ENCODE measurements at places on chromosomes 1 and 21.

- no peak for DNase-seq
Measured at GRCh38 chr1:214360525-214361164, 79.7 kb downstream of the SMYD2 start.

GRCh38 chr1:81617308-81617967 is 183.3 kb upstream of the ADGRL2 start:
- no peak for DNase-seq

DNA sequence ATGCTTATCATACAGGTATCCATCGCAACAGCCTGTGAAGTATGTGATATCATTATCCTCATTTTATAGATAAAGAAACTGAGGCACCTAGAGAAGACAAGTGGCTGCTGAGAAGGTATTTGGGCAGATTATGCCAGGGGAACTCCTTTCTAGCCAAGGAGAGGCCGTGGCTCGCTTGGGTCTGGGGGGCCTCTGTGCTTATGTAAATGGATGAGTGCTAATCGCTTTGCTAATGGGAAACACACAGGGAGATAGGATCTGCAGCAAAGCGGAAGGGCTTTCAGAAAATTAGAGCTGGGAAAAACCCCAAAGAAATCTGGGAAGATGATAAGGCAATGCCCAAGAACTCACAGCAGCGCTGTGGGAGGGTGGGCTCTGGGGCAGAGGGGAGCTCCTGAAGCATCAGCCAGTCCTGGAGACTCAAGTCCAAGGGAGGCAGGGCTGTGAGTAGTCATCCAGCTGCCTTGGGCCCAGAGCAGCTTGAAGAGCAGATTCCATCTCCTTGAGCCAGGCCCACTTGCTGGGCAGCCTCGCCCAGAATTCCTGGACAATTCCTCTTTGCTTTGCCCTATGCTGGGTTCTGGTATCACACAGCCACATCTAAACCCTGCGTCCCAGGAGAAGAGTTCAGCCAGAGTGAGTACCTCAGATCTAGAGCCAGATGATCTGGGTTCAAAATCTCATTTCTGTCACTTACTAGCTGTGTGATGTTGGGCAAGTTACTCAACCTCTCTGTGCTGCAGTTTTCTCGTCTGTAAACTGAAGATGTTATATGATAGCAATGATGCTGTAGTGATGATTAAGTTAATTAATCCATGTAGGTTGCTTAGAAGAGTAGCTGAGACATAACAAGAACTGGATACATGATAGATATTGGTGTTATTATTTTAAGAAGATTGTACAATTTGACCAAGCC is 36.7 kb downstream of the FOXD2 start:
- DNase-seq = no peak

DNA sequence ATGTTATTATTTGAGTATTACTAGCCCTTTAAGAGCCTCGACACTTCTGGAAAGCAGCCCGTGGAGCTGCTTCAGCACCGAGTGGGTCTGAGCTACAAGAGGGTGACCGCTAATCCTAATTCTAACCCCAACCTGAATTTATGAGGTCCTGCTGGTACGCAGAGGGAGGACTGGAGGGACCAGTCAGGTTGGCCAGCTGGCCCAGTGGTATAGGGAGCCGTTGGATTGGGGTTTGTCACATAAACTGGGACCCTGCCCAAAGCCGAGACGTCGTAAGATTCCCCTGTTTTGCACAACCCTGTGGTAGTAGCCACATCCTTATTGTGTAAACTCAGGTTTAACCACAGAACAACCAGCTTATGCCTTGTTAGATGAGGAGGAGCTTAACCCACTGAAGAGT is 60.8 kb upstream of the F3 start:
- DNase-seq = no peak

- DNase-seq = no peak
Measured at GRCh38 chr1:53379662-53380002, 51.8 kb upstream of the LRP8 start.

DNA sequence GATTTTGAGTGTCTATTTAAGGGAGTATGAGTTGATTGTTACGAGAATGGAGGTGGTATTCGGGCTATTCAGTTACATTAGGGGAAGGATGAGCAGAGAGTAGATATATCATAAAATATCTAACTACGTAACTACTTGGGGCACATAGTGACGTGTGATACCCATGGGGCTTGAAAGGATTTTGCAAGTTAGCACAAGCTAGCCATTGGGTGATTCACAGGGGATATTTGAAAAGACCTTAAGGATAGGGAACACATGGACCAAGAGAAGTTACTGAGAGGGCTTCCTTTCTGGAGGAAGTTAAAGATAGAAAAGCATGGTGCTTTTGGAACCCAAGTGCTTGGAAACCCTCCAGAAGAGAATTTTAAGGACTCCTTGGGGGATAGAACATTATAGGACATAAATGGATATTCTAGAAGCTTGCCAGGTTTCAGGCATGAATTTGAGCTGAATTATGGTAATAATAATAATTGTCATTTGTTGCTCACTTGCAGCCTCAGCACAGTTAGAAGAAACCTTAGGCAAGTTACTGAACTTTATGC is 5.4 kb downstream of the DISP1 start:
- DNase-seq = no peak

DNA sequence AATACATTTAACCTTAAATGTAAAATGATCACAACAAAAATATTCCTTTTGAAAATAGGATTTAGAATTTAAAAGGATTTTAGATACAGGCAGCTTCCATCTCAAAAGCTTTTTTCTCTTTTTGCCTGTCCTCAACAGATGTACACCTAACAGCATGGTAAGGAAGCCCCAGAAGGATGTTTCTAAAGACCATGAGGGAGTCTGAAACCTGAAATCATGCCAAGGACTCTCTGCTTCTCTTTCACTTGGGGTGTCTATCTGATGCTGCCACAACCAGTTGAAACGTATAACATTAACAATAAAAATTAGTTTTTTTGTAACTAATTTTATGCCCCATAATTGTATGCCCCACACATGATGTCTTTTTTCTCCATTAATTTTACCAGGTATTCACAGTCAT is 5.4 kb upstream of the ZNF281 start:
- no peak for DNase-seq

DNA sequence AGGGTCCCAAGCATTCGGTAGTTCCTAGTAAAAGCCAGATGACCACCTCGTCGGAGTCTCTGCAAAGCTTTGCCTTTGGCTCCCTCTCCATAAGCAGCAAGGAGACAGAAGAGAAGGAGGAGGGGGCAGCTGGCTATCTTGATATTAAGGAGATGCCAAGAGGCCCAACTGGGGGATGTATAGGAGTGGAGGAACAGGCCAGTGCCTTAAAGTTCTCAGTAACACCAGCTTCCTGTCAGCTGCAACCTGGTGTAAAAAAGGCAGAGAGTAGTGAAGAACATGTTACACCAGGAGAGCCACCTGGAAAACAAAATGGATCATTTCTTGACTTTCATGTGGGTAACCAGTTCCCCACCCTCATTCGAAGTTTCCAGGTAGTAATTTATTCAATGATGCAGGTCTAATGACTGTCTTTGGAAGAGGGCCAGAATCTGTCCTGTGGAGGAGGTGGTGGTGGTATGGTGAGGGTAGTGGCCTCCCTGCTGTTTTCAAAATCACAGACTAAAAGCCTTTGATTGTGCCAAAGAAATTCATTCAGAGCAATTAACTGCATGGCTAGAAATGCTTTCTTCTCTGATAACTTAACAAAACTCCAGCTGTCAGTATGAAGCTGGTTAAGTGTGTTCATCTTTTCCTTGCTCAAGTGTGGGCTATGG is 27.3 kb downstream of the TMEM200B start:
- DNase-seq = no peak

DNA sequence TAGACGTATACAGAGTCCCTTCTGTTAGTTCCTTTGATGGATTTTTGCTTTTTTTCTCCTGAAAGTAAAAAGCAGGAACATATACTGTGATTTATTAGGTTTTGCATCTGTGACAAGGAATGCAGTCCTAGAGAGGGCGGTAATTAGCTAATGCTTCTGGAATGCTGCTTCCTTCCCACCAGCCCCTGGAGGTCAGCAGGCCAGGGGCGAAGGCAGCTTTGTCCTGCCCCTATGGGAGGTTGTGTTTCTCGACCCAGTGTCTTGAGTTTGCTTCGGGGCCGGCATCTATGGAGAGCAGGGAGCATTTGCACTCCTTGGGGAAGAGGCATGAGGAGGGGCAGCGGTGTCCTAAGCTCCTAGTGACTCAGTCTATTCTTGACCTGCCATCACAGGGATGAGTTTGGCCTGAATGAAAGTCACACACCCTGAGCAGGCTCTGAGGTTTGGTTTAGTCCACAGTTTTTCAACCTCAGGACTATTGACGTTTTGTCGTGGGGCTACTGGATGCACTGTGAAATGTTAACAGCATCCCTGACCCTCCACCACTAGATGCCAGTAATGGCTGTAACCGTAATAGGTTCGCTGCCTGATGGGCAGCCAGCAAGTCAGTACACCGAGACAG is 85.0 kb upstream of the KCNJ15 start:
- no peak for DNase-seq

Measured in stimulated activated CD4-positive, alpha-beta T cell treated with anti-CD3 and anti-CD28 coated beads, Interleukin-2, amount 100 ng/mL, for 24 hours (primary cell).